NCI-H187 (cell line): ENCODE measurements at places on chromosomes 4 and X.
A peak's percentile ranks its signal among the peaks of the same experiment; 100 is the strongest.

DNA sequence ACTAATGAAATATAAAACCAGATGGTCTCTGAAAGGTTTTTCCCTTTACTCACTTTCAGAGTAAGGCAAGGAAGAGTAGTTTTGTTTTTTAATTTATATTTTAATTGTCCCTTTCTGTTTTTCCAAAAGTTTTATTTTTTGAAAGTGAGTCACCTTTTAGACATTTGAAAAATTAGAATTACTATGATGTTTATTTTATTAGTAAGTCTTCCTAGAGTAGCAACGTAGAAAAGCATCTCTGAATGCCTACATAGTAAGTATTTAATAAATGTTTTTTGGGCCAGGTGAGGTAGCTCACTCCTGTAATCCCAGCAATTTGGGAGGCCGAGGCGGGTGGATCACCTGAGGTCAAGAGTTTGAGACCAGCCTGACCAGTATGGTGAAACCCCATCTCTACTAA is 51.1 kb downstream of the TET2 start:
- no peak for DNase-seq

GRCh38 chrX:16756724-16757123 is 29.5 kb upstream of the TXLNG start:
- peak; percentile 10 for DNase-seq

- DNase-seq: no peak
Measured at GRCh38 chrX:132444936-132445335, 43.9 kb downstream of the MBNL3 start.

DNA sequence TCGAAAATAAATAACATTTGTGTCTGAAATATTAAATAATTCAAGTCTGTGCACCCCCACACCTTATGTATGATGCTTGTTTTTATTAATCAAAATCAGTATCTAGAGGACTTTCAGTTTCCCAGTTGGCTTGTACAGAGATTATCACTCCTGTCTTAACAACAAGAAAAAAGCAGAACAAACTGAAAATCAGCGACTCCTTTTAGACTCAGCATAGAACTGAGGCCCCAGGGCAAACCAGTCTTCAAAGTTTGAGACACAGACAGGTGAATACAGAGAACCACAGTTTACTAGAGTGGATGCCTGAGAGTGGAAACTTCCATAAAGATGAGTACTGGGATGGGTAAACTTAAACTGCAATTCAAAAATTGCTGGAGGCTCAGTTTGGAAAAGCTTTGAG is 142.8 kb upstream of the KLF8 start:
- DNase-seq: no peak

DNA sequence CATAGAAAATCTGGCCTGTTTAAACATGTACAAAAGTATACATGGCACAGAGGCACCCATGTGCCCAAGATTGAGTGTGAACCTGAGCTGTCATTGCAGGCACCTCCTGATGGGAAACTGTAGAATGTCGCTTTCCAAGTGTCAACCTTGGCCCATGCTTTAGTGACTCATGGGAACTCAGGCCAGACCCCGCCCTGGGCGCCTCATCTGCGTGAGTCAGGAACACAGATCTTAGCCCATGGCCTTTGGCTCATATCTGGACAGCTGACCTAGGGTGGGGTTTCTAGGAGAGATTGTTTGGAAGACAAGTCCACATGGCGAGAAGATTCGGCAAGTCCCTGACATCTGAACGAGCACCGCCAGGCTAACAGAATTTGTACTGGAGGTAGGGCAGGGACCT is 50.0 kb downstream of the CYTL1 start:
- DNase-seq: no peak
